Esophagus mucosa (tissue), 1 donor: ENCODE measurements at places on chromosomes 13 and 19. TPM values are rescaled to one million over a fixed set of nuclear protein-coding genes. Genes with fewer than 3 reads are reported as not detected.

DNA sequence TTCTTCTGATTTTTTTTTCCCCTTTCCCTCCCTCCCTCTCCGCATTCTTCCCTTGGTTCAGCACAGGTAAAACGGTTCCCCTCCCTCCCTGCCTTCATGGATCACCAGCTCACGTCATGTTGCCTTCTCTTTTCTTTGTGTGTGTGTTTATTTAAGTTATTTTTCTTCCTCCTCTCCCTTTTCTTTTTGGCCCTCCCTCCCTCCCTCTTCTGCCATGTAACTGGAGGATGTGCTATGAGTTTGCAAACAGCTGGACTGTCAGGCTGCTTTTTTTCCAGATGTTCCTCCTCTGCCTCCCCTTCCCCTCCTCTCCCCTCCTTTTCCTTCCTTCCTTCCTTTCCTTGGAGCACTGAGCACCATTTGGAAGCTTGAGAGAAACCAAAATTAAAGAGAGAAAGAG is 2.0 kb downstream of the LENG9 start:
- ATAC-seq, result no peak

DNA sequence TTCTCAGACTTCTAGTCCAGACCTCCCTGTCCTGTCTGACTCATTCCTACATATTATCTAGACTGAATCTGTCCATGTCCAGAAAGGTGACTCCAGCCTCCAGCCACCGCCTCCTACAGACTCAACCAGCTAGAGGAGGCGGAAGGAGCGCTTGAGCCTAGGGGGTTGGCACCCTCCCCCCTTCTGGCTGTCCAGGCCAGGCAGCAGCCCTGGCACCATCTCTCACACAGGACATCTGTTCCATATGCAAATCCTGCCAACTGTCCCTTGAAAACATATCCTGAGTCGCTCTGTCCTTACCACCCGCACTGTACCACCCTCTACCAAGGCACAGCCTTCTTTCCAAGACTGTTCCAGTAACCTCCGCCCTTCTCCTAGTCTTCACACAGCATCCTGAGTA is 150.7 kb upstream of the WASF3 start:
- no peak for ATAC-seq

DNA sequence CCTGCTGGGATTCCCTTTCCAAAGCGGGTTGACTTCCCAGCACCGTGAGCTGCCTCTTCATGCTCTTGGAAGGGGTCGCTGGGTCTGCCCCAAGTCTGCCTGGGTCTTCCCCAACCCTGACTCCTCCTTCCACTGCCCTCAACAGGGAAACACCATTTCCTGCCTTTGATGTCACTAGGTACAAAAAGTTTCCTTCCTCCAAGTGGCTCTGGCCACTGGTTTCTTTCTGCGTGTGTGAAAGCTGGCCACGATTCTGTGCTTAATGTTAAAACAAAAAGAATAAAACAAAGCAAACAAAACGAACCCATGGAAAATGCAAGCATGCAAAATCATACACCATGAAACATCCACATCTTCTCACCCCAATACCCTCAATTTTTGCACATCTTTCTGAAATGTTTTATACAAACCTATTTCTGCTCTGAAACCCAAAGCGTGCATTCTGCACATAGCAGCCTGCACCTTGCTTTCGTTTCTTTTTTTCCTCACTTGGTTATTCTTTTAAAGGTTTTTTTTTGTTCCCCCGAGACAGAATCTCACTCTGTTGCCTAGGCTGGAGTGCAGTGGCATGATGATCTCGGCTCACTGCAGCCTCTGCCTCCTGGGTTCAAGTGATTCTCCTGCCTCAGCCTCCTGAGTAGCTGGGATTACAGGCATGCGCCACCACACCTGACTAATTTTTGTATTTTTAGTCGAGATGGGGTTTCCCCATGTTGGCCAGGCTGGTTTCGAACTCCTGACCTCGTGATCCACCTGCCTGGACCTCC is 12.5 kb upstream of the TNFSF9 start:
- ATAC-seq, result no peak

DNA sequence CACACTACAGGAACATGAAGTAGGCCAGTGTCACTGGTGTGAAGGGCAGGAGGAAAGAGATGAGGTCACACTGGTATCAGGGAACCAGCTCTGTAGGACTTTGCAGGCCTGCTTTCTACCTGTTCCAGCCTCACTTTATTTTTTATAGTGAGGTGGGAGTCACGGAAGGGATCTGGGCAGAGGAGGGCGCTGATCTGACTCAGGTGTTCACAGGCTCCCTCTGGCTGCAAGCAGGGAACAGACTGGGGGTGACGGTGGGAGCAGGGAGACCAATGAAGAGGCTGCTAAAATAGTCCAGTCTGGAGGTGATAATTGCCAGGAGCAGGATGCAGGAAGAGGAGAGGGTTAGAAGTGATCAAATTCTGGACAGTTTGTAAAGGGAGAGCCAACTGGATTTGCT is 2.8 kb downstream of the THAP8 start:
- no peak for ATAC-seq

DNA sequence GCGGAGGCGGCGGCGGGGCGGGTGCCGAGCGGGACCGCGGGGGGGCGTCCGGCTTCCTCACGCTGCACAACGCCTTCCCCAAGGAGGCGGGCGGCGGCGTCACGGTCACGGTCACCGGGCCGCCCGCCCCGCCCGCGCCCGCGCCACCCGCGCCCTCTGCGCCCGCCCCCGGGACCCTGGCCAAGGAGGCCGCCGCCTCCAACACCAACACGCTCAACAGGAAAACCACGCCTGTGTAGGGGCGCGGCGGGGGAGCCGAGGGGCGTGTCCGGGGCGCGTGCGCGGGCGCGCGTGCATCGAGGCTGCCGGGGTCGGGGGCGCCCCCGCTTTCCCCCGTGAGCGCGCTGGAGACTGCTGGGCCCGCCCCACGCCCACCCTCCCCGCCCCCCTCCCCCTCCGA is 8.8 kb upstream of the CACNG6 start:
- ATAC-seq, result peak; percentile 51

DNA sequence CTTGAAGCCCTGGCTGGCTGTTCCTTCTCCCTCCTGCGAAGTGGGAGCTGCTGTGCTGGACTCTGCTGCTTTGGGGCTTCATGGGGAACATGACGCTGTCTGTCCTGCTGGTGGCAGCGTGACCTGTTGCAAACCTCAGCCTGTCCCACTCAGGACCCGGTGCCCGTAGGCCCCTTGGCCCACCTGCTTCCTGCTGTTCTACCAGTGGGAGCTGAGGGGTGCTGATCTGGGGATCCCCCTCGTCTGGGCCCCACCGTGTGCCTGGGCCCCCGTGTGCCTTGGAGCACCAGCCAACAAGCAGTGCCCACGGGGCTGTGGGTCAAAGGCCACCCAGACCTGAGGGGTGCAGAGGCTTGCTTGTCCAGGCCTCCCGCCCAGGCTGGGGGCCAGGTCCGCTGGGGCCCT is 5.3 kb downstream of the SPPL2B start:
- no peak for ATAC-seq

- no peak for ATAC-seq
Measured at GRCh38 chr19:32909257-32909656, 39.7 kb upstream of the SLC7A9 start.

GRCh38 chr19:17436094-17436873 is 12.2 kb downstream of the TMEM221 start:
- no peak for ATAC-seq

- ATAC-seq, result no peak
Measured at GRCh38 chr19:20444202-20444885, 121.2 kb downstream of the ZNF737 start.

Gene FPR3
- 1.00 TPM for total RNA-seq

Gene AZU1
- total RNA-seq, result not detected

Gene ELSPBP1
- total RNA-seq, result not detected

Gene CASP14
- 0.16 TPM for total RNA-seq

Gene ALOX5AP
- 3.1 TPM for total RNA-seq

Gene NRTN
- 2.7 TPM for total RNA-seq

Gene ERICH6B
- total RNA-seq, result not detected
